AG04449 (cell line): ENCODE measurements at places on chromosomes 12 and 14.

DNA sequence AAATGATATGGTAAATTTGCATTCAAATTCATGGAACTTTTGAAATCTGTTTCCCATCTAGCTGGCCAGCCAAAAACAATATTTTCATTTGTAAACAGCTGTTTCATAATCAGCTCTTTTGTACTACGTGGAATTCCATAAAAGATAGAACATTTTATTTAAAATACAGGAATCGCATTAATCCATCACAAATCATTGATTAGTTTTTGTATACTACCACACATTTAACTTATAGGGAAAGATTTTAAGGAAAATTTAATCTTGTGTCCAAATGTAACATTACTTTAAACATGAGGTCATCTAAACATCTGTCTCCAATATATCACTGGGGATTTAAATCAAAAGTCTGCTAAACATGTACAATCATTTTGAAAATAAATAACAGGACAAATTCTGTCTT lies 33.5 kb downstream of the SLC25A21 start:
- DNase-seq: no peak

GRCh38 chr12:128507470-128507869 lies 240.5 kb downstream of the TMEM132C start:
- no peak for DNase-seq

DNA sequence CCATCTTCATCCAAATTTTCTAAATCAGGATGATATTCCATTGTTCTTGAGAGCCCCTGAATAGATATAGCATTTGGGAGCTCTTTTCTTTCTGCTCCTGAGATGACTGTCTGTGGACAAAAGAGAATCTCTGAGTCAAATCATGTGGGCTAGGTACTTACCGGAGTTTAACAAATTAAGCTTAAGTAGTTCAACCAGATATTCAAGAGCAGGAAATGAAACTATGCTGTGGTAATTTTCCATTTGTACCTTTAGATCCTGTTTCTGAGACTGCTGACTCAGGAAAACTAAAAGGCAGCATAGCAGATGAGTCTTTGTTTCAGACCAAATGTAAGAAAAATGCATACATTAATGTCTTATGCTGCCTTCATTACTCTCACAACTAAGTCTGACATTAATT lies at the start of gene CLEC7A:
Gene CLEC7A, minus strand, starts transcription at position 158 of the 400 bp plus-strand sequence. Its CDS starts 117 bp downstream, at position 41.
- no peak for DNase-seq

- DNase-seq: peak; percentile 67
These were observed 41.6 kb downstream of the UBE3B start for GRCh38 chr12:109518820-109519665.

GRCh38 chr12:78703820-78704525 lies 160.6 kb upstream of the SYT1 start:
- DNase-seq: peak; percentile 73
